ENCODE measurements at places on chromosomes 11 and 22. TPM values are rescaled to one million over a fixed set of nuclear protein-coding genes. Genes with fewer than 3 reads are reported as not detected.

BEST1 gene
- 27.4 TPM for total RNA-seq

A4GALT gene
- 14.3 TPM for total RNA-seq

TMEM191C gene
- 3.6 TPM for total RNA-seq

MAJIN gene
- not detected for total RNA-seq
